Effector CD8-positive, alpha-beta T cell (primary cell): ENCODE measurements at places on chromosomes 11 and 22.
A peak's percentile ranks its signal among the peaks of the same experiment; 100 is the strongest.

DNA sequence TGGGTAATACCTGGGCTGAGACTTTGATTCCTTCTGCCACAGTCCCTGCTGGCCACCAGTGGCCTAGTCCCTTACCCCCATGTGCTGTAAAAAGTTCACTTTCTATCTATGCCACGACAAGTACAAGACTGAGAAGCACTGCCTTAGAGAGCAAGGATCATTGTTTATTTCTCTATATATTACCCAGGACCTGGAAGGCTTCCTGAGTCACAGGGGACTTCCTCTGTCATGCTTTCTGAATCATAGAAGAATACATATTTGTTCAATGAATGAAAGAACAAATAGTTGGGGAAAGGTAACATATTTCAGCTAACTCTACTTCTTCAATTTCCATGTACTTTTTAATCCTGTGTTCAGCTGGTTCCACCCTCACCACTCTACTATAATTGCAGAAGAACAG, 5.5 kb upstream of the SYT9 start:
- no peak for DNase-seq

- no peak for DNase-seq
These were observed 412.9 kb downstream of the METTL15 start for GRCh38 chr11:28521075-28521474.

DNA sequence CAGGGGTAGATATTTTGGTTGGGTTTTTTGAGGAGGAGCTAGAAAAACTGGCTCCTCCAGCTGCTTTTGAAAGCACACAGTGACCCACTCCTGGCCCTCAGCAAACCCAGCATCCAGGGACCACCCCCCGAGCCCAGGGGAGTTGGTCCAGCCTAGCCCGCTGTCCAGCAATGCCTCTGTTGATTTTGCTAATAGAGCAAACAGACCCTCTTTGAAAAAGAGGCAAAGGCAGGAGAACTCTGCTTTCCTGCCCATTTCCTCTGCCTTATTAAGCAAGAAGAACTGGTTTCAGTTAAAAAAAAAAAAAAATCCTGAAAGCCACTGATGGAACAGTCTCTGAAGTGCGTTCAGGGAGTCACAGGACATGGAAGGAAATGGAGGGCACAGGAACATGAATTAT, 25.3 kb downstream of the ABTB2 start:
- no peak for DNase-seq

DNA sequence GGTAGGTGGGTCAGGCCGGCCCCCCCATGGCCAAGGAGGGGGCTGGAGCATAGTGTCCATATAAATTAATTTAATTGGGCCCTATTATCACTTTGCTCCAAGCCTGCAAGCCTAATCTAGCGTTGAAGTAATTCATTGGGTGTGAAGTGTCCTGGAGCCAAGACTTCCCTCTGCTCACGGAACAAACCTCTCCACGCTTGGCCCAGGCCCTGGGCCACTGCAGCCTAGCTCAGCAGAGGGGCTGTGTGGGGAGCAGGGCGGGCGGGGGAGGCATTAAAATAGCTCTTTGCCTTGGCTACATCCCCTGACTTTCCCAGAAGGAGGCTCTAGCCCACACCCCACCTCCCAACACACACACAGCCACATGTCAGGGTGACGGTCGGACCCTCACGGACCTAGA, 73.5 kb downstream of the THAP12 start:
- no peak for DNase-seq

DNA sequence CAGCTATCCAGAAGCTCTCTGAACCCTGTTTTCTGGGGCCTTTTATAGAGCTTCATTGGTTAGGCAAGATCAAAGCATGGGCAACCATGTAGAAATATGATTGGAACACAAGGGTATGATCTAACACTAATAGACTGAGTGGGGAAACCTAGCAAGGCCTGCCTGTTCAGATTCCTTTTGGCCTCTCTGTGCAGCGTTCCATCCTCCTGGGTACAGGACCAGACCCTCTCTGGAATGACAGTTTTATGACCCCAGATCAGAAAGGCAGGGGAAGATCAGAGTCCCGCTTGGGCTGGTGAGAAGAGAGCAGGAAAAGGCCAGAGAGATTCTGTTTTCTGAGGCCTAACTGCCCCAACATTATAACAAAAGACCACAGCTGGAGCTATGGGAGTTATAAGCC, 36.7 kb upstream of the VWA5A start:
- DNase-seq: no peak

GRCh38 chr11:74310857-74311256, 583 bp downstream of the P4HA3 start:
- no peak for DNase-seq

DNA sequence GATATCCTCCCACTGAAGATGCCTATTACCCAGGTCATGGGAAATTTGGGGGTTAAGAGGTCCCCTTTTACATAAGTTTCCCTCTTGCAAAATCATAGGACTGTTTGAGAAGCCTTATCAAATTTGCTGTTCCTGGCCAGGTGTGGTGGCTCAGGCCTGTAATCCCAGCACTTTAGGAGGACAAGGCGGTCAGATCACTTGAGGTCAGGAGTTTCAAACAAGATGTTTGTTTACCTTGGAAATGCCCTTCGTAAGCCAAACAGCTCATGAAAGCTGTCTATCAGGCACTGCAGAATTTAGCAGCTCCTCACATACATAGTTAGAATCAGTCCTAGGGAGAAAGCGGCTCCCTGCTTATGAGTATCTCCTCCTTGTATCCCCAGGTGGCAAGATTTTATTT, 4.9 kb upstream of the EI24 start:
- no peak for DNase-seq

- peak; percentile 20 for DNase-seq
These were observed 522.3 kb downstream of the BRD1 start for GRCh38 chr22:49305214-49305965.

- no peak for DNase-seq
These were observed 29.7 kb upstream of the VWA5A start for GRCh38 chr11:124085583-124085982.

DNA sequence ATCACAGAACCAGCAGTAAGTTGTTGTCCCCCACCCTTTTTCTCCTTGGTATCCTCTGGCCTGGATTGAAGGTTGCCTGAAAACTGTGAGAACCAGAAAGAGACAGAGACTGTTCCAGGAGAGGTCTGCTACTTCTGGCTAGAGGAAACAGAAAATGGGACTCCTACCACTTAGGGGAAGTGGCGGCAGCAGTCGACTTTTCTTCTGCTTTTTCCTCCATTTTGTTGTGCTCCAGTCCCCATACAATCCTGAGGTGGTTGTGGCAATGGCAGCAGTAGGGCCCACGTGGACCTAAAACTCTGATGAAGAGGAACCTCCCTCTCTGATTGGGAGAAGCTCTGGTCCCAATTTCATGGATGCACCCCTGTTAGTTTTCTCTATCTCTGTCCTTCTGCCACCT, 76.0 kb upstream of the SORL1 start:
- no peak for DNase-seq

DNA sequence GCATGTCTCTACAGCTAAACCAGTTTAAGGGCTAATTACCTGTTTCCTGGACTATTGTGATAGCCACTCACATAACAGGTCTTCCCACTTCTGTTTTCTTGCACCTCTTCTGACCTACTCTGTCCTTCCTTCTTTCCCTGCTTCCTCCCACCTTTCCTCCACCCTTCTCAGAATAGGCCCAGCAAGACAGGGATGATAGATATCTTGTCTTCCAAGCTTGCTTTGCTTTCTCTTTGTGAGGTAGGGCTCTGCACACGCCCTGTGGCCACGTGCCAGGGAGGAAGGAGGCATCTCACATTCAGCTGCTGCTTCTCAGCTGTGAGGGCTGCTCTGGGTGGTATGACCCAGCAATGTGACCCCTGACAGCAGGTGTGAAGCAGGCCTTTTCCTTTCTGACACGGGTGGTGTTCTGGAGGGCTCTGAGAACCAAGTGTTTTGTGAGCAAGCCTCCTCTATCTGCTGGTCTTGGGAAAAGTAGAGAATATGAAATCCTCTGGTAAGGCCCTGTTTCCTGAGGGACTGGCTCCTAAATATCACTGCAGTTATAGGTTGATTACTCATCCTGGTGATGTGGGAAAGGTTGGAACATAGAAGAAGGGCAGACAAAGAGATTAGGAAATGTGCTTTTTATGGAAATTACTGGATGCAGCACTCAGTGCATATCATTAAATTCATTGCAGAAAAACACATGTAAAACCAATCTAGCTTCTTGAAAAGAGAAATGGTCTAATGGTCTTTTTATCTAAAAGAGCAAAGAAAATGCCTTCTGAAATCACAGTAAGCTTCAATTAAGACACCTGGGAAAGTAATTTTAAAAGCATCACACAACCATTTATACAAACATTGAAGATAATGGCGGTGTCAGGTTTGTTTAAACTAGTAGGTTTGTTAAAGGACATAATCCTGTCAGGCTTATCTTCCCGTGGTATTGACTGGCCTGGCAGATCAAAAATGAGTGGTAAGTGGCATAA, 8.5 kb downstream of the AMOTL1 start:
- DNase-seq: no peak

- no peak for DNase-seq
These were observed 53.7 kb downstream of the PARVA start for GRCh38 chr11:12430954-12431595.

DNA sequence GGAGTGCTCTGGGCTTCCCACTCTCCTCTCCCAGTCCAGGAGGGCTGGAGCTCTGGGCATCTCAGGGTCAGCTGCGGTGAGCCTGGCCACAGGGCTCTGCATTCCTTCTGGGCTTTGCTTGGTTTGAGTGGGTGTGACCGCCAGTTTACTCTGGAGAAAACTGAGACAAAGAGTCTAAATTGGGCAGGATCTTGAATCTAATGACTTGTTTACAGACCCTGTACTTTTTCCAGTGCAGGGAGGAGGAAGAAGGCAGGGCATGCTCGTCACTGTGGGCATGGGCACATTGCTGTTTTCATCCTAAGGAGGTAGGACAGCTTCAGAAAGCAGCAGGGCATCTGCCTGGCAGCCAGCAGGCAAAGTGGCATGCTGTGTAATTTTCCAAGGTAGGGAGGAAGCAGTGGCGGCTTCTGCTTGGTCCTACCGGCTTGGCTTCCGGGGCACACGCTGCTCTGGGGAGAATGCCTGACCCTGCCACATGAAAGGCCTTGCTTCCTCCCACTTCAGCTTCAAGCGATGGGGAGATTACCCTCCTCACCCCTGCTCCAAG, 22.9 kb downstream of the FLI1 start:
- DNase-seq: peak; percentile 32

- peak; percentile 28 for DNase-seq
These were observed 3.1 kb downstream of the AKIP1 start for GRCh38 chr11:8913961-8914660.

DNA sequence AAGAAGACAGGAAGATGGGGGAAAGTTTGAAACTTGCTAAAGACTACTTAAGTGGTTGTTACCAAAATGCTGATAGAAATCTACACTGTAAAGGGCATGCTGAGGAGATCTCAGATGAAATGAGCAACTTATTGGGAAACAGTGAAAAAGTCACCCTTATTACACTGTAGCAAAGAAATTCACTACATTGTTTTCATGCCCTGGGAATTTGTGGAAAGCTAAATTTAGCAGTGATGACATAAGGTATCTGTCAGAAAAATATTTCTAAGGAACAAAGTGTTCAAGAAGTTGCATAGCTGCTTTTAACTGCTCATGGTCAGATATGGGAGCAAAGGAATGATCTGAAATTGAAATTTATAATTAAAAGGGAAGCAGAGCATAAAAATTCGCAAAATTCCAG, 702.4 kb upstream of the LRRC4C start:
- DNase-seq: no peak

- DNase-seq: no peak
These were observed 935 bp upstream of the RCOR2 start for GRCh38 chr11:63917692-63918506.

DNA sequence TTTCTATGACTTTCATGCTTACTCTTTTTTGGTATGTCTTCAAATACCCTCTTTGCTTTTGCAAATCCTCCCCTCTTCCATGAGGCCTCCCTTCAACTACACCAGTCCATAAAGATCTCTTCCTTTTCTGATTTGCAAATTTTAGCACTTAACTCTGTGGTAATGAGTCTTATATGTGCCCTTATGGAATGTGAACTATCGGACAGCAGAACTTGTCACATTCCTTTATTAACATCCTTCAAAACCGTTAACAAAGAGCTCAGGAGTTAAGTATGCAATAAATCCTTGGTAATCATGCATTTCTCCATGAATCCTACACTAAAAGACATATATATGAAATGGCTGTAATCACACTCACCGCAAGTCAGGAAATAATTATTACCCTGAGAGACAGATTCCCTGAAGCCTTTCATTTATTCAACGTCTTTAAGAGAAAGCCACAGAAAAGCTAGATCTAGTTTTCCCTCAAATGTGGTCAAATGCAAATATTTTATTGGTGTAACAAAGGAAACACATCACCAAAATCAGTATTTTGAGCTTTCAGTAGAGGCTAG, 7.4 kb downstream of the CLNS1A start:
- no peak for DNase-seq

- no peak for DNase-seq
These were observed 2.4 kb downstream of the SLC22A12 start for GRCh38 chr11:64593156-64594105.

GRCh38 chr11:46239801-46240061, 37.7 kb upstream of the CREB3L1 start:
- DNase-seq: no peak

GRCh38 chr11:75639762-75640181, 29.1 kb downstream of the MAP6 start:
- no peak for DNase-seq

DNA sequence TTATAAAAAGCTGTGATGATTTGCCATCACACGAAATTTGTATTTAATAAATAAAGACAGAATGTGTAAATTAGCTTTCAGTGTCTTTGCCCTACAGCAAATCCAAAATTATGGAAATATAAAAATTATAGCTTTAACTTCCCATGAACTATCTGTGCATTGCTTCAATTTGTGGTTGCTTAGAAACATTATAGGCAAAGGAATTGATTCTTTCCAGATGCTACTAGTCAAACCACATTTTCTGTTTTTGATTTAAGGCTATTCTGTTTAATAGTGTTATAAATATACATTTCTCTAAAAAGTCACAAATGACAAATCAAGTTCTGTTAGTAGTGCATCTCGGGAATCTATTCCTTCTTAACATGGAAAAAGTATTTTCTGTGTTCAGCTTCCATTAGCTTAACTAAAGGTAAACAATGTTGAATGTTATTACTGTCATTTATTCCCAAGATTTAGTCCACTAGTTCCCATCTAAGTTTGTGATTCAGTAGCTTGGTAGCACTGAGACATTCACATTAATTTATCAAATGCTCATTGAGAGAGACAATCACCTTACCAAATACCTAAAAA, 1086.3 kb upstream of the CCDC90B start:
- no peak for DNase-seq

- no peak for DNase-seq
These were observed 236.7 kb downstream of the TTC28 start for GRCh38 chr22:28442711-28443525.

GRCh38 chr11:843818-844692, 1.4 kb downstream of the TSPAN4 start:
- no peak for DNase-seq
